Activated gamma-delta T cell treated with Interleukin-2 at 50 U/mL for 16 hours (primary cell): ENCODE measurements at places on chromosomes 7 and 10.

- DNase-seq, result no peak
Measured at GRCh38 chr10:62116896-62117295, 151.7 kb downstream of the RTKN2 start.

DNA sequence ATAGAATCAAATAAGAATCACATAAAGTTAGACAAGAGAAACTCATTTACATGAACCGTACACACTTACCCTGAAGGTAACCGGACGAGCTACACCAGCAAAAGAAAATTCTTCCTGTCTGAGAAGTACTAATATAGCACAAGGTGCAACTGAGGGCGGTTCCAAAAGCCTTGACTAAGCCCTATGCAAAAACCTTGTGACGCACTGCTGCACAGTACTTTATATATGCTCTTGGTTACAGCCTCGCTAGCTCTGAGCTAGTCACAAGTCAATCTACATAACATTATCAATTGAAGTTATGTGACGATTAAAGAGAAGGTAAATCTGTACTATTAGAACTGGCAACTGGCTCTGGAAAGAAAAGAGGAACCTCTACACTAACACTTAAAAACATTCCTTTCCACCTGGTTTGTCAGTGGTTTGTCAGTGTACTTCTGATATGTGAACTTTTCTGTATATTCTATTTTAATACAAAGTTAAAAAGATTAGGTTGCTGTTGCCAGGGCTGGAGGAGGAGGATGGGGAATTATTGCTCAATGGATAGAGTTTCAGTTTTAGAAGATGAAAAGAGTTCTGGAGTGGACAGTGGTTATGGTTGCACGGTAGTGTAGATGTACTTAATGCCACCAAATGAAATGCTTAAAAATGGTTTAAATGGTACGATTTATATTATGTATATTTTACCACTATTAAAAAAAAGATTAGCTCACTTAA lies 21.6 kb downstream of the NT5C3A start:
- DNase-seq, result peak; percentile 50

- DNase-seq, result no peak
Measured at GRCh38 chr7:34177476-34177875, 272.1 kb downstream of the BMPER start.

DNA sequence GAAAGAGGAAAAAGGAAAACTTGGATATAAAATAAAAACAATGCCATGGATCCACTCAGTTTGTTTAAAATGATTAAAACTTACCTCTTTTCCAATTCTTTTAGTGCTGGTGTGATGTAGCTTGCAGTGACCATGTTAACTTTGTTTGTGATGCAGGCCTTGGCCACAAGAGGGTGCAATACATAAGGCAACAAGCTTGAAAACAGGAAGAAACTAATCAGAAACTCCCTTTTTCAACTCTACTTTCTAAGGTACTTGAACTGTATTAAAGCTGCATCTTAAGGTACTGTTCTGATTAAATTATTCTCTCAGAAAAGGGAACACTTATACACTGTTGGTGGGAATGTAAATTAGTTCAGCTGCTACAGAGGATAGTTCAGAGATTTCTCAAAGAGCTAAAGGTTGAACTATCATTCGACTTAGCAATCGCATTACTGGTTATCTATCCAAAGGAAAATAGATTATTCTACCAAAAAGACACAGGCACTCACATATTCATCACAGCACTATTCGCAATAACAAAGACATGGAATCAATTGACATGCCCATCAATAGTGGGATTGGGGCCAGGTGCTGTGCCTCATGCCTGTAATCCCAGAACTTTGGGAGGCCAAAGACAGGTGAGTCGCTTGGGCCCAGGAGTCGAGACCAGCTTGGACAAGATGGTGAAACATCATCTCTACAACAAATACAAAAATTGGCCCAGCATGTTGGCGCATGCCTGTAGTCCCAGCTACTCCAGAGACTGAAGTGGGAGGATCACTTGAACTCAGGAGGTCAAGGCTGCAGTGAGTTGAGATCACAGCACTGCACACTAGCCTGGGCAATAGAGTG lies 50.9 kb downstream of the AASS start:
- peak; percentile 43 for DNase-seq

GRCh38 chr7:87059525-87060287 lies at the start of gene ELAPOR2:
Gene ELAPOR2 (minus strand): TSS chr7:87059654. CDS start chr7:87059513, 141 bp downstream.
- peak; percentile 73 for DNase-seq

DNA sequence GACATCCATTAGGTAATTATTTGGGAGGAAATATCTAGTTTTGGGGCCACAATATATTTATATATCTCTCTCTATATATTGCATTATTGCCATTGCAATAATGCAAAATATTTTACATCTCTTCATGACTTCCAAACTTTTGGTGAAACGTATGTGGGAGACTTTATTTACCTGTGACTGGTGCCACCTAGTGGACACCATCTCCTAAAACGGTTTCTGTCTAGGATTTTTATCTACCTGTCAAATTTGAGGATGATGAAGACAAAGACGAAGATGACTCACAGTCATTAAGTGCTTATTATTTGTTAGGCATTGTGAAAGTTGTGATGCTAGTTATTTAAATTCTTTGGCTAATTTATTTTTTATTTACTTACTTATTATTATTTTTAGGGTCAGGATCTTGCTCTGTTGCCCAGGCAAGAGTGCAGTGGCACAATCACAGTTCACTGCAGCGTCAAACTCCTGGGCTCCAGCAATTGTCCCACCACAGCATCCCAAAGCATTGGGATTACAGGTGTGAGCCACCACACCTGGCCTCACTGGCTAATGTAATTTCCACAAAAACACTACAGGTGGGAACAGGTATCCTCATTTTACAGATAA lies 18.7 kb upstream of the CBLL1 start:
- peak; percentile 51 for DNase-seq
